ENCODE measurements at places on chromosomes 3 and 15.

GRCh38 chr15:100717596-100717995, 115.2 kb downstream of the ASB7 start:
- DNase-seq, result no peak

DNA sequence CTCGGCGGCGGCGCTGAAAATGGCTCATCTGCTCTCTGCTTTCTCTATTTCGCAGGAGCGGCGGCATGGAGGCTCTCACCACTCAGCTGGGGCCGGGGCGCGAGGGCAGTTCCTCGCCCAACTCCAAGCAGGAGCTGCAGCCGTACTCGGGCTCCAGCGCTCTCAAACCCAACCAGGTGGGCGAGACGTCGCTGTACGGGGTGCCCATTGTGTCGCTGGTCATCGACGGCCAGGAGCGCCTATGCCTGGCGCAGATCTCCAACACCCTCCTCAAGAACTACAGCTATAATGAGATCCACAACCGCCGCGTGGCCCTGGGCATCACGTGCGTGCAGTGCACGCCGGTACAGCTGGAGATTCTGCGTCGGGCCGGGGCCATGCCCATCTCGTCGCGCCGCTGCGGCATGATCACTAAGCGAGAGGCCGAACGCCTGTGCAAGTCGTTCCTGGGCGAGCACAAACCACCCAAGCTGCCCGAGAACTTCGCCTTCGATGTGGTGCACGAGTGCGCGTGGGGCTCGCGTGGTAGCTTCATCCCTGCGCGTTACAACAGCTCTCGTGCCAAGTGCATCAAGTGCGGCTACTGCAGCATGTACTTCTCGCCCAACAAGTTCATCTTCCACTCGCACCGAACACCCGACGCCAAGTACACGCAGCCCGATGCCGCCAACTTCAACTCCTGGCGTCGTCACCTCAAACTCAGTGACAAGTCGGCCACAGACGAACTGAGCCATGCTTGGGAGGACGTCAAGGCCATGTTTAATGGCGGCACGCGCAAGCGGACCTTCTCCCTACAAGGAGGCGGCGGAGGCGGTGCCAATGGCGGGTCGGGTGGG, 790 bp downstream of the SKOR1 start:
- no peak for DNase-seq

DNA sequence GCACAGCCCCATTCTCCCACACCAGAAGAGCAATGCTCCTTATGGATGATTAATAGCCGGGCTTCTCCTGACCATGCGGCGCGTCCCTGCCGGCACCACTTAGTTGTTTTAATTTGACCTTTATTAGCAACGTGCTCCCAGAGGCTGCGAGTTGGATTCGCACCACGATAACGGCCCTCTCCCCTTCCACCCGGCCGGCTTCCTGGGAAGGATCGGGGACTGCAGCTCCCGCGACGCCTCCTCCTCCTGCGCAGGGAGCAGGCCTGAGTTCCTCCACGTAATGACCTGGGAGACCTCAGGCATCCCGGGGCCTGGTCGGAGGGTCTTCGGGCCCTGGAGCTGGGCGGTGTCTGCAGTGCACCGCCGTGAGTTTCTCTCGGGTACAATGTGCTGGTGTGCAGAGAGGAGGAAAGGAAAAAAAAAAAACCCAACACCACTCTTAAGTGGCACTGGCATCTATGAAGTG, 243.3 kb upstream of the TOPAZ1 start:
- DNase-seq, result no peak

- DNase-seq, result no peak
Observed at GRCh38 chr3:84074767-84075166, 884.0 kb upstream of the CADM2 start.

- DNase-seq, result no peak
Observed at GRCh38 chr15:99911816-99912215, 178.6 kb upstream of the LYSMD4 start.

- no peak for DNase-seq
Observed at GRCh38 chr3:177833332-177833731, 636.0 kb upstream of the TBL1XR1 start.

GRCh38 chr15:55234104-55234799, 37.5 kb upstream of the RSL24D1 start:
- no peak for DNase-seq

DNA sequence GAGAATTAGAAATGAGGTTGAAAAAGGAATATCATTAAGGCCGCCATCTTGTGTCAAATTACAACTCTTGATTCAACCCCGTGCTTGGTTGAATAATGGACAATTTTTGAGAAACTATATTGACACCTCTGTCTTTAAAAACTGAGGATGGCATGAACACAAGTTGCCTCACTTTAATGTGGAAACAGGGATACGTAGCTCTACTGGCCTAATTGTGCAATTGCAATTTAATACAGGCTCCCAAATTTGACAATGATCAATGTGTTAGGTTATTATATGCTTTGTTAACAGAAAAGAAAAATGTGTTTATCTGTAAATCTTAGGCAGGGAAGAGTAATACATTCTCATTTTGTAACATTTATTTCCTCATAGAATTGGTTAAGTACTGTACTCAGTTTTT, 77.1 kb upstream of the MCTP2 start:
- no peak for DNase-seq

DNA sequence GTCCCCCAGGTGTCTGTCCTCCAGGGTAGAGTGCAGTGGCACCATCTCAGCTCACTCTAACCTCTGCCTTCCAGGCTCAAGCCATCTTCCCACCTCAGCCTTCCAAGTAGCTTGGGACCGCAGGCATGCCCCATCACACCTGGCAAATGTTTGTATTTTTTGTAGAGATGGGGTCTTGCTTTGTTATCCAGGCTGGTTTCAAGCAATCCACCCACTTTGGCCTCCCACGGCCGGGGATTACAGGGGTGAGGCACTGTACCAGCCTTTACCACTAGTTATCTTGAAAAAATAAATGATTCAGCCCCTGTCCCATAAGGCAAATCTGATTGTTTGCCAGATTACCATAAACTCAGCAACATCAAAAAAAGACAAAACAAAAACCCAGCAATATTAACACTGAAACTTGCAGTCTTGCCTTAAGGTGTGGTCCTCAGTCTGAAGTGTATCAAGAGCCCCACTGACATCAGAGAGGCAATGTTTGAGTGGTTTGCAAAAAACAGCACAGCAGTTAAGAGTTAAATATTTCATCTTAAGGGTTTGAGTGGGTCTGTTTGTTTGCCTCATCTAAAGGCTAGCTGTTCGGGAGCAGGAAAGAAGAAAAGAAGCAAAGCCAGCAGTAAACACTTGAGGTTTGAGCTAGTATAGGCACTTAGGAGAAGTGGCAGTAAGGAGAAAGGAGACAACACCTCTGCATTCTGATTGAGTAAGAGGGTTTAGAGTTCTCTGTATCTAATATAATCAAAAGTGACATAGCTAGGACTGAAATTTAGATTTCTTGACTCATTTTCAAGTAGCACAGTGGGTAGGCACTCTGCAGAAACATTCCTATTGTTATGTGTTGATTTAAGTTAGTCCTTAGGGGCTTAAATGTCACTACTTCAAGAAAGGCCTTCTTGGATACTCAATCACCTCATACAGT, 26.3 kb upstream of the EDEM1 start:
- DNase-seq, result no peak

DNA sequence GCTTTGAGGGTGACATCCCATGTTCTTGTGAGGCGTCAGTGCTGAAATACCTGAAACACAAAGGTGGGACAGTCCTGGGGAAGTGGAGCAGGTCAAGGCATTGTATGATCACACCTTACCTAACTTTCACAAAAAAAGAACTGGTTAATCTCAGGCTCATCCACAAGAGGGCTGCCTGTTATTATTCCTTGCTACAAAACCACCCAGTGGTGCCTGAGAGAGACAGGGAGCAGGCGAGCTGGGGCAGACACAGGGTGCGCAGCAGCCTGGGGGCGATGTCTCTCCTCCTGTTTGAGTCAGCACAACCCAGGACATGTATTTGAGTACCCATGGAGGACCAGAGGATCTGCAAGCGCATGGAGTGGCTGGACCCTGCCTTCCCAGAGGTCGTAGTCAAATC, 316.8 kb upstream of the ATP10A start:
- DNase-seq, result peak; percentile 63

DNA sequence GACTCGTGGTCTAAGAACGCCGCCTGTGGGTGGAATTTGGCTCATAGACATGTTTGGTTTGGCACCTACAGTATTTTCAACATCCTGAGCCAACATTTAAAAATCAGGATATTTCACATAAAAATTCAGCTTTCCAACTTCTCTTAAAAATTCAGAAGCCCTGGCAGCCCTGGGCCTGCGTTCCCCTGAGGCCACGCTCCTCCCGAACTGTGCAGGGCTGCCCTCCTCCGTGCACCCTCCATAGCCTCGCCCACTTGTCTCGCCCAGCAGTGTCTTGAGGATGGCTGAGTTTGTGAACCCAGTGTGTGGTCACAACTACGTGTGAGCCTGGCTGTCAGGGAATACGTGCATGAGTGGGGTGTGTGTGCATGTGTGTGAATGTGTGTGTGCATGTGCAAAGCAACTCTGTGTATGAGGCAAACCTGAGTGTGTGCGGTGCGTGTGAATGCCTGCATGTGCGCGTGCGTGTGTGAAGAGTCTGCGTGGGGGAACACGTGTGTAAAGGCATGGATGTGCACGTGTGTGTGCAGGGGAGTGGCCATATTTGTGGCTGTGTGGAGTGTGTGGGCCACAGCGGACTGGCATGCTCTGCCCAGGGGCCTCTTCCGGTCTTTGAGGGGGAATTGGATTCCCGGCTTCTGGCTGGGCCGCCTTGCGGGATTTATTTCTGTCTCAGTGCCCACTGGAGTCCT, 30.9 kb downstream of the PTH1R start:
- no peak for DNase-seq

- no peak for DNase-seq
Observed at GRCh38 chr3:25713341-25713985, 48.8 kb upstream of the TOP2B start.

- no peak for DNase-seq
Observed at GRCh38 chr3:181721046-181721875, 9.5 kb downstream of the SOX2 start.

DNA sequence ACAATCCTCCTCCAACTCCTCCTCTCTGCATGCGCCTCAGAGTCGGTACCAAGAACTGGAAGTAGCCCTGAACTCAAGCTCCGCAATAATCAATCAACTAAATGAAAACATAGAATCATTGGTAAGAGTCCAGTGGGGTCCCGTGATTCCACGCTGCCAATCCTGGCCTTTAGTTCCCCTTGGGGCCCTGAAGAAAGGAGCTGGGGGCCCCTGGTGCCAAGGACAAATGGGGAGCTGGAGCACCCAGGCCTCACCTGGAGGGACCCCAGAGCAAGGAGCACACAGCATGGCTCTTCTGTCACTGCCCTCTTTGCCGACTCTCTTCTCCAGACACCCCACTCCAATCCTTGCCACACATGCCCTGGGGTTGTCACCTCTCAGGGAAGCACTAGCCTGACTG, 80.3 kb downstream of the ADAMTS7 start:
- no peak for DNase-seq

- DNase-seq, result no peak
Observed at GRCh38 chr15:35427091-35427490, 118.9 kb downstream of the DPH6 start.

DNA sequence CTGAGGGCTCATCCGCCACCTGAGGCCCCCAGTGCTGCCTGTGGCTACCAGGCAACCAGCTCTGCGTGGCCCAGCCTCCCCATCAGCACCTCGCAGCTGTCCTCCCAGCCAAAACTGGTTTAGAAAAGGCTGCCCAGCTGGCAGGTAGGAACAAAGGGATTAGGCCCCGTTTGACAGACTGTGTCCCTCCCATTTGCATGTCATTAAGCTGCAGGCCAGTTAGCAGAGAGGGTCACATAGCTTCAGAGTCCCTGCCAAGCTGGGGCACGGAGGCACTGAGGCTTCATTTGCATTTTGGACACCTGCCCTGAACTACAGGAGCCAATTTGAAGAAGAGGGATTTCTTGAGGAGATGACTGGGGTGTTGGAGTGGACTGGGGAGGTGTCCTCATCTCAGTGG, 177.9 kb downstream of the TLE3 start:
- no peak for DNase-seq

DNA sequence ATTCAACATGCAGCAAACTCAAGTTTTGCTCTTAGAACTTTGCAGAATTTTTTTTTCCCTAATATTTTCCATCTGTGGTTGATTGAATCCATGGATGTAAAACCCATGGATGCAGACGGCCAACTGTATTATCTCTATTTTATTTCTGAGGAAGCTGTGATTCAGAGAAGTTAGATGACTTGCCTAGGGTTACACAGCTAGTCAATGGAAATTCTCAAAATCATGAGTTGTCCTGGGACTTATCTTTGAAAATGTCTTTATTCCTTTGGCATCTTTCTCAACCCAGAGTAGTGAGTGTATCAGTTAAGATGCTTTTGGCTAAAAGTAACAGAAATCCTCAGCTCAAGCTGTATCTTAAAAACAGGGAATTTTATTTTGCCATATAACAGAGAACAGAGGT, 107.9 kb upstream of the GALNT15 start:
- no peak for DNase-seq

- no peak for DNase-seq
Observed at GRCh38 chr15:42138411-42138810, 18.0 kb downstream of the PLA2G4F start.

DNA sequence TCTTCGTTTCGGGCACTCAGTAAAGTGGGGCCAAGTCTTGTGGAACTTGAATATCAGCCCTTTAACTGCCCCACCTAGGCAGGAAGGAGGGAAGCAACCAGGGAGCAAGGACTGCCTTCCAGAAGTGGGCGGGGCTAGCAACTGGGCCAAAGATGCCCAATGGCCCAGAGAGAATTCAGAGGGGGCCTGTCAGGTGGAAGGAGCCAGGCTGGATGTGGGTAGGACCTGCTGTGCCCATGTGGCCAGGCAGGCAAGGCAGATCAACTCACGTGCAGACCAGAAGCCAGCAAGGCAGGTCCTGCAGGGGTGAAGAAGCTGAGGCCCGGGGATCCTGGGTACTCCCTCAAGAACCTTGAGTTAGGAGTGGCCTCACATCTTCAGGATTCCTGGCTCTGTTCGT, 5.5 kb downstream of the MAP6D1 start:
- DNase-seq, result no peak

GRCh38 chr15:62958528-62959363, 83.8 kb upstream of the TPM1 start:
- no peak for DNase-seq

GRCh38 chr3:114624047-114624445, 330.2 kb downstream of the TIGIT start:
- no peak for DNase-seq

DNA sequence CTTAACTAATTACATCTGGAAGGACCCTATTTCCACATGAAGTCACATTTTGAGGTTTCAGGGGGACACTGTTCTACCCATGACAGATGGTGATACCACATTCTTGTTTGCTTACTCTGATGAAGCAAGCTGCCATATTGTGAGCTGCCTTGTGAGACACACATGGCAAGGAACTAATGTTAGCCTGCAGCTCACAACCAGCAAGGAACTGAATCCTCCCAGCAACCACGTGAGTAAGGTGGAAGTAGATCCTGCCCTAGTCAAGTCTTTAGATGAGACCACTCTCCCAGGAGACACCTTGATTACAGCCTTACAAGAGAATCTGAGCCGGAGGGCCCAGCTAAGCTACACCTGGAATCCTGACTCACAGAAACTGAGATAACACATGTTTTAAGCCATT, 160.1 kb downstream of the PDE8A start:
- no peak for DNase-seq

- no peak for DNase-seq
Observed at GRCh38 chr3:165837058-165837525, at the start of gene BCHE. TSS of gene BCHE (minus strand) at chr3:165837423. CDS start at chr3:165831033, 6,390 bp downstream.

- no peak for DNase-seq
Observed at GRCh38 chr3:118408431-118408830, 626.2 kb downstream of the IGSF11 start.

GRCh38 chr3:168648321-168648720, 552.6 kb upstream of the GOLIM4 start:
- no peak for DNase-seq

Data from H1 (cell line).